ENCODE measurements at places on chromosomes 7 and 10.

GRCh38 chr10:89556600-89556999 lies 21.2 kb upstream of the SLC16A12 start:
- DNase-seq, result peak; percentile 40

DNA sequence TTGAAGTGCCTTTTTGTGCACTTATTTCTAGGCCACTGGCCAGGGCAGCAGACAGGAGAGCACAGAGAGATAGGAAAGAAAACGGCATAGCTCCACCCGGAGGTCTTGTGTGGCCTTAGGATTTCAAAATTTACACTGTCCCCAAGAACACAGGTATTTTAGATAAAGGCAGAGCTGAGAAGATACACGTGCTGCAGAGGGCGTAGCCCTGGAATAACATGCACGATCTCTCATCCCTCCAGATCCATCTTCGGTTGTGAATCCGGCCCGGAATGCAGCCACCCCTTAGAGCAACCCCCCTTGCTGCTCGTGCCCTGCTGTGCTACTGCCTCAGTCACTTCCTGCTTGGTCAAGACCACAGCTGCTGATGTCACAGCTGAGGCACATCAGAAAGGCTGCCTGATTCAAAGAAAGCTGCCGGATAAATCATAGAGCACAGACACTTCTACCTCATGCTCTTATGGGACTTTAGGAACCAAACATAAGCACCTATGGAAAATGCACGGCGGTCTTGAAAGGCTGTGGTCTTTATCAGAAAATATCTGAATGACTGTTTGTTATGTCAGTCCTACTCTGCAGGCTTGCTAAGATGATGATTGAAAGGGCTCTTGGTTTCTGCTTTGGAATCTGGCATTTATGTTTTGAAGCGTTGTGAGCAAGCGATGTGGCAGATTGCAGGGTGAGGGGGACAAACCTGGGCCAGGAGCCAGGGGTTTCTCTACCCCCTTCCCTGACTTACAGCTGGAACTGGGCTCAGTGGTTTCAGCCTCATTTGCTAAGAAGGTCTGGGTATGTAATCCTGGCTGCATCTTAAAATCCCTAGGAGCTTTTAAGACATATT lies 152.0 kb downstream of the SVIL start:
- DNase-seq, result no peak

DNA sequence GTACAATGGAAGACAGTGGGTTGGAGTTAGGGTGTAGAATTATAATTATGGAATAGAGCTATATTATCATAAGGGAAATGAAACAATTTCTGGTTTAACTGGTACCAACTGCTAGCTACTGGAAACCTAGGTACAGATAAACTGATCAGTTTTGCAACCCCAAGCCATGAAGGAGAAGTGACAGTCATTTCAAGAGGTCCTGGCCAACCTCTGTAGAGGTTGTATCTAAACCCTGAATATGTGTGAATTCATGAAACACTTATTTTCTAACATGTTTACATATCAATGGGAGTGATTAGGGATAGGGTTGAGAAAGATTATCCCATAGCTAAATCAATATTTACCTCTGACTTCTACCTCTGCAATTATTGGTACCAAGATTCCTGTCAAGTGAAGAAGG lies 29.9 kb upstream of the CC2D2B start:
- no peak for DNase-seq

DNA sequence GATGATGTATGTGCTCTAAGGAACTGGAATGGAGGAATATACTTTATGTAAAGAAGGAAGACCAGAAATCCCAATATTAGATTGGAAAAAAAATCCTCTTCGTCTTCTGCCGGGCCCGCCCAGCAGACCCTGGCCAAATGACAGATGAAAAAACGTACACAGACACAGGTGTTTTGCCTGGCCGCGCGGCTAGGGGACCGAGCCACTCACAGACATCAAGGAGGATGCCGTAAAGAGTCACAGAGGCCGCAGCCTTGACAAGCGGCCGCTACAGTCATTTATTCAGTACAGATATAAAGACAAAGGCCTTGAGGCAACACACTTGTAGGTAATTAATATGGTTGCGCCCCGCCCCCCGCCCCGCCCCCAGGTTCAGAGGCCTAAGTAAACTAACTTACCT lies 594.1 kb downstream of the GRM8 start:
- no peak for DNase-seq

DNA sequence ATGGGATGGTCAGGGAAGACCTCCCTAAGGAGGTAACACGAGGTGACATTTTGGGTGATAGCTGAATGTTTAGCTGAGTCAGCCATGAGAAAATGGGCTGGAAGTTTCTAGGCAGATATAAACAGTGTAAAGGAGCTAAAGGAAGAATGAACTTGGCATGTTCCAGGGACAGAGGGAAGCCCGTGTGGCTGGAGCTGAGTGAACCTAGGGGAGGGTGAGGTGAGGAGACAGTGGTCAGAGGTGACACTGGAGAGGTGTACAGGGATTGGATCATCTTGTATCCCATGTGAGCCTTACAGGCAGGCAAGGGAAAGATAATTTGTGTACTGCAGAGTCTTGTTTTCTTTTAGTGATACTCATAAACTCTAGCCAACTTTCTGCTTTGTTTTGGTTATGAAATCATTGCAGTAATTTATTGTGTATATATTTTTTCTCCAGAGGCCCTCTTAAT lies 1.8 kb downstream of the STARD3NL start:
- no peak for DNase-seq

DNA sequence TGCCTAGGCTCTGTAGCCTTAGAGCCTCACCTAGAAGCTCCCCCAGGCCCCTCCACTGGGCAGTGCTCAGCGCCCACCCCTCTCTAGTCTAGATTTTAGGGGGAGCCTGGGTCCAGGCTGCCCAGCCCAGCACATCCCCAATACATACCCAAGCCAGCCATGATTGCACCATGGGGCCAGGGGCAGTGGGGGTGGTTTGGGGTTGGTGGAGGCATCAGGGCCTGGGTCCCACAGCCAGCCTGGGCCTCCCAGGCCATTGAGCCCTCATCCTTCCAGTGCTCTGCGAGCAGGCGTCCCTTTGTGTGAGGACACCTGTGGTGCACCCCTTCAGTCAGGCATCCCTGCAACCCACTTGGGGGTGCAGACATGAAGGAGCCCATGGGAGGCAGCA lies 76.9 kb upstream of the RET start:
- DNase-seq, result no peak

DNA sequence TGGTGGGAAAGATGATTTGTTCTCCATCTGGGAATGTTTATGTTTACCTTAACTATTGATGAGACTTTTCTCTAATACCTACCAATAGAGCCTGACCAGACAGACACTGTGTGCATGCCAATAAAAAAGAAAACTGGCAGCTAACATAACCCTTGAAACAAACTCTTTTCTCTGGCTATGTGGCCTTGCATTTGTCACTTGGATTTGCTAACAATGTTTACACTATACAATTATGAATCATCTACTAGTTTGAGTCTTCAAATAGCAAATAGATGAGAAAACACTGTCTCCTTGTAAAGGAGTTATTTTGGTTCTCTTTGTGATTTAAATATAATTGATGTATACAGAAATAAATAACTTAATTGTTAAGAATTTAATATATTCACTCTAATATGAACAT lies 273.1 kb downstream of the SEMA3D start:
- peak; percentile 56 for DNase-seq

GRCh38 chr7:117008886-117009531 lies 55.7 kb downstream of the ST7 start:
- DNase-seq, result no peak

DNA sequence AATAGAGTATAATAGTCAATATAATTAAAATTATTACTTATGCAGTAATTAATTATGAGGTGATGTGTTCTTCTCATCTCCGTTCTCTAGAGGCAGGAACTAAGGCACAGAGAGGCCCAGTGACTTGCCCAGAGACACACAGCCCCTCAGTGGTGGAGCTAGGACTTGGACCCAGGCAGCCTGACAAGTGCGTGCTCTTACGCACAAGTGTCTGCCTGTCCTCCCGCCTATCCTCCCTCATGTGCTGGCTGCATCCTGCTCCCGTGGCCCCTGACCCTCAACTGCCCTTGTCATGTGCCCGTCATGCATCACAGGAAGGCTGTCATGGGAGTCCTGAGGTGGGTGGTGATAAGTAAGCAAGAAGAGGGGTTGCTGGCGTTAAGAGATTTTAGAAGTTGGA lies 14.3 kb downstream of the IL2RA start:
- no peak for DNase-seq

DNA sequence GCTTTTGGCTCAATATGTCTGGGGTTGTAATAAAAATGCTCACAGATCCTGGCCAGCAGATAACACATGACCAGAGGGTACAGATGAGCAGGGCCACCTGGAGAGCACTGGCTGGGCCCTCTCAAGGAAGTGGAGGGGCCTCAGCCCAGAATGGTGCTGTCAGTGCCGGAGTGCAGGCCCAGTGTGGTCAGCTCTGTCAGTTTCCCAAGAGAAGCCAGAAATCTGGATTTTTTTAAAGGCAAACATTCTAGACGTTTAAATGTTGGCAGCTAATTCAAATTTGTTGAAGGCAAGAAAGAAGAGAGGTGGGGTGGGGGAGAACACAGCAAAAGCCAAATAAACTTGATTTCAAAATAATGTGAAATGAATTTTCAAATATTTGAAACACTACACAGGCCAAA lies 2.0 kb downstream of the C10orf105 start:
- no peak for DNase-seq
